Activated naive CD4-positive, alpha-beta T cell treated with anti-CD3 and anti-CD28 coated beads, Interleukin-2, amount 10 ng/mL, durations not matched to agents 7 days and 5 days (primary cell): ENCODE measurements at places on chromosomes 11 and 22.

DNA sequence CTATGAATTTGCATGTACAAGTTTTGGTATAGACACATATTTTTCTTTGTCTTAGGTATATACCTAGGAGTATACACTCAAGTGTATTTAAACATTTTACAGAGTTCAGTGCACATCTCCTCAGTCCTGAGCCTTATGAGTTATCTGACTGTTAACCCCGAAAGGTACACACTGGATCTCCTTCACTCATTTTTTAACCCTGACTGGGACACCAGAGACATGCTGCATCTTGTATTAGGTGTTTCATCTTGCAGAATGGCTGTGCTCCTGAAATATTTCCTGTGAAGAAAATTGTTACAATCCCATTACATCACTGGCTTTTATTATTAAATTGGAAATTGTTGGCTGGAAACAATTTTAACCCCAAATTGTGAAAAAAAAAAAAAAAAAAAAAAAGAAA, 15.3 kb downstream of the PARVA start:
- DNase-seq = no peak

DNA sequence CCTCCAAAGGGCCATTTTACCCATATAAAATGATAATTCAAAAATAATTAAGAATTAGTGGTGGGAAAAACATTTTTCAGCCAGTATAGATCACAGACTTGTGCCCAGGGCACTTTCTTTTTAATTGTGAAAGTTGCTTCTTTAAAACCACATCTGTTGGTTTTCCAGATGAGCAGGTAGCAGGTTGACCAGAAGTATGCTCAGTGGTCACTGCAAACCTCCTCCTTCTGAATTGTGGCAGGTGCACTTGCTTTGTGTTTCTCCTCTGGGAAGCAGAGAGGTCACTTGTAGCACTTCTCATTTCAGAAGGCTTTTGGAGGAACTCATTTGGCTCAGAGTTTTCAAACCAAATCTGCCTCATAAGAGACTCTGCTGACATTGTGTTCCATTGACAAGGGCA, 24.6 kb upstream of the CWF19L2 start:
- DNase-seq = no peak

- DNase-seq = no peak
Measured at GRCh38 chr11:125512106-125512505, 16.0 kb upstream of the FEZ1 start.

DNA sequence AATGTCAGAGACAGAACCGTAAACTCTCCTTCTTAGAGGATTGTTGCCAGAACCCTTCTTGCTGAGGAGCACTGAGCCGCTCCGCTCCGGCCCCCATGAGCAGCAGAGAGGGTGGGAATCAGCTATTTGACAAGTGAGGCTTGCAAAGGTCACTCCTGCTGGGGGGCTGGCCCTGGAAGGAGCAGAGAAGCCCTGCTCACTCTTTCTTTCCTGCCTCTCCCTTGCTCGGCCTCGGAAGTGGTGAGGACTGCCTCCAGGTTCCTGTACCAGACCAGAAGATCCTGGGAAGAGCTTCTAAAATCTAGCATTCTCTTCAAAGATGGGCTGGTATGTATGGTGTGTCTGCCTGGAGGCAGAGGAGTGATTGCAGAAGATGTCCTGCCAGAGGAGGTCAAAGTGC, 168.6 kb upstream of the NECTIN1 start:
- DNase-seq = no peak

DNA sequence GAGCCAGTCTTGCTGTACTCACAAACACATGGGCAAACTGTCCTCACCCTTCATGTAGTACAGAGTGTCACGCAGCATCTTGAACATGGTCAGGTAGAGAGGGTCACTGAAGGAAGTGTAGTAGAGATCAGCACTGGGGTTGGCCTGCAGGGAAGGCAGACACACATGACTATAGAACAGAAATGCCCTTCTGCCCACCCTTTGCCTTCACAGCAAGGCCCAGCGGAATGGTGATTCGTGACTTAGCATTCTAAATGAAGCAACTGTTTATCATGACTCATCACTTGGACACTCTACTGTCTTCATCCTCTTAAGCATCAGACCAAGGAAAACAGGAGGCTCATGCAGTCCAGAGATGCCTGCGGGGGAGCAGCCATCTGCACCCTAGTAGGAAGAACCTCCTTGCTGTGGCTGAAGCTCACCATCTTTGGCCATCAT, 33.4 kb downstream of the SERPIND1 start:
- DNase-seq = no peak
